ENCODE measurements at places on chromosomes 7 and 10.

DNA sequence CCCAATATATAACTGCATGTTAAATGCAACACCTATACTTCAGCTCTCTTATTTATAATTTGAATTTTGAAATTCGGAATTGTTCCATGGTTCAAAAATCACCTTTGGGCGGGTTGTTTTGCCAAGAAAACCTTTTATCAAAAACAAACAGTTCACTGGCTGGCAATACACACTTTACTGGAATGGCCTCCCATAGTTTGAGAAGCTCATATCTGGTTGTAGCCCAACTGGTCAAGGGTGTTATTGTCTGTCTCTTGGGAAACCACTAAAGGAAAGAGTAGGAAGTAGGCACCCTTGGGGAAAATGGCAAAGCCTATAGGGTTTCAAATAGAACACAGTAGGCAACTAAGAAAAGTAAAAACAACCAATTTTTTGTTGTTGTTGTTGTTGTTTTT lies 117.9 kb downstream of the HIPK2 start:
- no peak for DNase-seq

DNA sequence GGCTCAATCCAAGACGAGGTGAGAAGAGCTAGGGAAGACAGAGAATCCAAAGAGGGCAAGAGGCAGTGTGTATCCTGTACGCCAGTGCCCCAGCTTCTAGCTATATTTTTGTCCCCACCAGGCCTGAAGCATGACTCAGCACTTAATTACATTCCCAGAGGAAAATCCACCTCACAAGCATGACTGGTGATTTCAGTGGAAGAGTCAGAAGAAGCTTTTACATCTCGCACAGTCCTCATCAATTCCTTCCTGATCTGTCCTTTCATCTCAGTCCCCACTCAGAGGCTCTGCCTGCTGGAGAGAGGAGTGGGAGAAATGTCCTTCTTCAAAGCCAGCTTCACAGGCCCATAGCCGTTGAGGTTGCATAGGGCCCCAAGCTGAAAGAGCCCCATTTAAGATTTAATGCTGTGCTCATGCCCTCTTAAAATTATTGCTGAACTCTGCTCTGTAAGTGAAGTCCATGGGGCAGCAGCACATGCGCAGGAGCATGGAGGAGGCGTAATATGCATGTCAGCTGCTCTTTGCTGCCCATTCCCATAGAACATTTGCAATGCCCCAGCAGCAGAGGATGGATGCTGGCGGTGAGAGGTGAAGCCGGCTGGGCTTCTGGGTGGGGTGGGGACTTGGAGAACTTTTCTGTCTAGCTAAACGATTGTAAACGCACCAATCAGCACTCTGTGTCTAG lies 39.0 kb upstream of the AOAH start:
- no peak for DNase-seq

DNA sequence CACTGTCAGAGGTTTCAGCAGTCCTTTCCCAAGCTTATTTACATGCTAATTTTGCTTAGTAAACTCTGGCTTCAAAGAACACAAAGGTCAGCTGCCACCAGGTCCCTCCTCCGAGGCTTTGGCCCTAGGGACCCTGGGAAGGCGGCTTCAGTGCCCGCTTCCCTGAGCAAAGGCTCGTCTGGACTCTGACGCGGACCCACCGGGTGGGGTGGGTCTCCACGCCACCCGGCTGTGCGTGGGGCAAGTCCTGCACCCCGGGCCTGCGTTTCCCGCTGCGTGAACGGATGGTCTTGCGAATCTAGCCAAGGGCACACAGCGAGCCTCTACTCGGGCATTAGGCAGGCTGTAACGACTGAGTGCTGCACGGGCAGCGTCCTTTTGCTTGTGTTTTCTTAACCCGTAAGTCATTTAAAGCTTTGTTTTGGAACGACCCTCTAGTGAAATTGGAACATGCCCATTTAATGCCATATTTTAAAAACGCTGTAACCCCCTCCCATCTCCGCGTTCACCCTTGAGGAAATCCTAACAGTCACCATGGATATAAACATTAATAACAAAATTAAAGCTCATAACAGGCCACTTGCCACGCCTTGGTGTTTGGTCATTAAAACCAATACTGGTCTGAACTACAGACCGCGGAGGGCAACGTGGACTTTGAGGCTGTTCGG lies 828 bp downstream of the BNIP3 start:
- DNase-seq: peak; percentile 44

GRCh38 chr7:133545618-133546017 lies 292.7 kb downstream of the EXOC4 start:
- DNase-seq: no peak

- no peak for DNase-seq
Measured at GRCh38 chr10:124949543-124949942, 7.6 kb downstream of the ZRANB1 start.
